ENCODE measurements at places on chromosomes 7 and 10.

DNA sequence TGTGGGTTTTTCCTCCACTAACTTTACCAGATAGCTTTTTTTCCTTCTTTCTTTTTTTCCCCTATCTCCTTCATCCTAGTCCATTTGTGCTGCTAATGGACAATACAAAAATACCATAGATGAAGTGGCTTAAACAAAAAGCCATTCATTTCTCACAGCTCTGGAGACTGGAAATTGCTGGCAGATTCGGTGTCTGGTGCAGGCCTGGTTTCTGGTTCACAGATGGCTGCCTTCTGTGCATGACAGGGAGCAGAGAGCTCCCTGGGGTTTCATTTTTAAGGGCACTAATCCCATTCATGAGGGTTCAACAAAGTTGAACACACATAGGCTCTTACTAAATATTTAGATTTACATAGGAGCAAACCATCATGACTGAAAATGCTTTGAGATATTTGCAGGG is 467.4 kb downstream of the TYW1 start:
- no peaks in the 10 kb centered on the region for H3K4me1 ChIP-seq
- no peaks in the 10 kb centered on the region for H3K27me3 ChIP-seq
- H3K36me3 ChIP-seq, result no peaks in the 10 kb centered on the region
- no peak overlapping the region for H3K4me3 ChIP-seq
- H3K27ac ChIP-seq, result no peak overlapping the region
- DNase-seq, result no peak

DNA sequence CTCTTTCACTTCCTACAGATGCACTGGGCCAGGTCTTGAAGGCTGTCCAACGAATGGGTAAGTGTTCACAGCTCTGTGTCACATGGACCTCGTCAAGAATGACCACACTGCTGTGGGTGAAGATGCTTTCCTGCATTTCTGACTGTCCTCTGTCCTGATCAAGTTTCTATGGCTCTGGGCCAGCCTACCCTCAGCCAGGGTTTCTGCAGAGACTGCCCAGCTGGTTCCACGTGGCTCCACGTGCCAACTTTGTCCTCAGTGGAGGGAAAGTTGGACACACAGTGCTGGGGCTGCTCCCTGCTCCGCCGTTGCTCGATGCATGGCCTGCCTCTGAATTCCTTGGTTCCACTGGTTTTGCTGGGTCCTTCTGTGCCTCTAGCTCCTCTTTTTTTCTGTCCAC is 152.3 kb downstream of the EGFR start:
- H3K4me1 ChIP-seq, result no peaks in the 10 kb centered on the region
- DNase-seq, result no peak
- peaks cover 66% of the 10 kb centered on the region for H3K36me3 ChIP-seq
- H3K4me3 ChIP-seq, result no peak overlapping the region
- H3K27me3 ChIP-seq, result no peaks in the 10 kb centered on the region
- H3K27ac ChIP-seq, result no peak overlapping the region

DNA sequence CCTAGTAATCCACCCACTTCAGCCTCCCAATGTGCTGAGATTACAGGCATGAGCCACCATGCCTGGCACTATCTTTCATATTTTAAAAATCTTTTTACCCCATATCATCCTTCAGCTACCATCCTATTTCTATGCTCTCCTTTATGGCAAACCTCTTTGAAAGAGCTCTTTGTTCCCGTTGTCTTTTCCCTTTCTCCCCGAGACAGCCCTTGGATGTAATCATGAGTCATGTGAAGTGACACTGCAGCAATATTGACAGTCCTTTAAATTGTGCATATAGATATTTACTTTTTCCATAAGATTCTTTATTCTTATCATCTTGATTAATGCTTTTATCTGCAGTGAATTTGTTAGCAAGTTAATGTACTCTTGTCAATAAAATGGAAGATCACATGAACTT is 286.6 kb downstream of the ANKRD7 start:
- no peaks in the 10 kb centered on the region for H3K27me3 ChIP-seq
- no peak overlapping the region for H3K27ac ChIP-seq
- H3K36me3 ChIP-seq, result no peaks in the 10 kb centered on the region
- no peak for DNase-seq

- no peak overlapping the region for H3K27ac ChIP-seq
- no peak overlapping the region for H3K4me3 ChIP-seq
- H3K27me3 ChIP-seq, result no peaks in the 10 kb centered on the region
- H3K4me1 ChIP-seq, result no peaks in the 10 kb centered on the region
- no peak for DNase-seq
- H3K36me3 ChIP-seq, result no peaks in the 10 kb centered on the region
These were observed 266.7 kb upstream of the PHF14 start for GRCh38 chr7:10706875-10707493.

GRCh38 chr10:13674645-13675588 is 88.2 kb downstream of the PRPF18 start:
- no peaks in the 10 kb centered on the region for H3K4me1 ChIP-seq
- no peak overlapping the region for H3K4me3 ChIP-seq
- DNase-seq, result peak; percentile 45
- H3K27me3 ChIP-seq, result no peaks in the 10 kb centered on the region

DNA sequence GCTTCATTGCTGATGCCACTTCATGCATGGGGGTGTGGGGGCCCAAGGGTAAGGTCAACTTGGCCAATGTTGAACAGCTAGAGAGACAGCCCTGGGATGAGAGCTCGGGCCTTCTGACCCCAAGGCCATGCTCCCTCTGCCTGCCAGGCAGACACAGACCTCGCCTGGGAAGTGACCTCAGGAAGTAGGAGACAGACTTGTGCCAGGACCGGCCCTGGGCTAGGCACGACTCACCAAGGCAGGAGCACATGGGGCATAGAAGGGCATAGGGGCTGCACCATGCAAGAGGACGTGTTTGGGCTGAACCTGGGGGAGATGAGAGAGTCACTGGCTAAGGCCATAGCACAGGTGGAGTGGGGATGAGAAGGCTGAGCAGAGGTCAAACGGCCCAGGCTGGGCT is 27.1 kb downstream of the ZCCHC24 start:
- no peak for DNase-seq
- no peak overlapping the region for H3K27ac ChIP-seq
- no peak overlapping the region for H3K4me3 ChIP-seq
- no peaks in the 10 kb centered on the region for H3K27me3 ChIP-seq

DNA sequence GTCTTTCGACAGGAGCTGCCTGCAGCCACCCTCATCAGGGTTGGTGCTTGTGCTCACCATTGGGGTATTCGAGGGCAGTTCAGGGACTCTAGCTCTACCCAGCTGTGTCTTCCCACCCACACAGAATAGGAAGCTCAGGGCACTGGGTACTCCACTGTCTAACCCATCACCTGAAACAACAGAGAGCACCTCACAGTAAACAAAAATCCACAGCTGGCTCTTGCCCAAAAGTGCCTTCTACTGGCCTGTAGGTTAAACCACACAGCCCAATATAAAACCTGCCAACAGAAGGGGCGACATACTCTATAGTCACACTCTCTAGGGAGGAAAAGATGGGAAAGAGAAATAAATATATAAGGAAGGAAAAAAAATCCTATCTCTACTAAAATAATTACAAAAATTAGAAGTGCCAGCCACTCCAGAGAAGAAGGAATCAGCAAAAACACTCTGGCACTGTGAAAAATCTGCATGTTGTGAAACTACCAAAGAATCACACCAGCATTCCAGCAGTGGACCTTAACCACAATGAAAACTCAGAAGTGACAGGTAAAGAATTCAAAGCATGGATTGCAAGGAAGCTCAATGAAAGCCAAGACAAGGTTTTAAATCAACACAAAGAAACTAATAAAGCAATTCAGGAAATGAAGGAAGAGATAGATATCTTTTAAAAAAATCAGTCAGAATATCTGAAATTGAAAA is 110.0 kb downstream of the HGF start:
- no peak overlapping the region for H3K27ac ChIP-seq
- no peaks in the 10 kb centered on the region for H3K36me3 ChIP-seq
- no peak for DNase-seq
- no peaks in the 10 kb centered on the region for H3K27me3 ChIP-seq

DNA sequence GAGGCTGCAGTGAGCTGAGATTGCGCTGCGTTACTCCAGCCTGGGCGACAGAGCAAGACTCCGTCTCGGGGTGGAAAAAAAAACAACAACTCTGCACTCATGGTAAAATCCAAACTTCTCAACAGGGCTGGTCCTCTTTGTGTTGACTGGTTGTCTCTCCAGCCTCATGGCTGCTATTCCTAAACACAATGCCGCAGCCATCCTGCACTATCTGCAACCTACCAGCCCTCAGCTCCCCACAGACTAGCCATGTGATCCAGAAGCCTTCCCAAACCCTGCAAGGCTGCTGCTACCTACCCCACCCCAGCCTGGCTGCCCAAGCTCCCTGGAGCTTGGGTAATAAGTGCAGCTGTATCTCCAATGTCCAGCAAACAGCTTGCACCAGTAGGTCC is 11.7 kb downstream of the ZYX start:
- peak overlapping the region; percentile 81 for H3K27ac ChIP-seq
- no peak for DNase-seq
- H3K36me3 ChIP-seq, result peaks cover 39% of the 10 kb centered on the region
- no peak overlapping the region for H3K4me3 ChIP-seq

- H3K27me3 ChIP-seq, result no peaks in the 10 kb centered on the region
- H3K27ac ChIP-seq, result no peak overlapping the region
- no peak for DNase-seq
- no peak overlapping the region for H3K4me3 ChIP-seq
These were observed 83.3 kb upstream of the GSDME start for GRCh38 chr7:24840563-24840962.

DNA sequence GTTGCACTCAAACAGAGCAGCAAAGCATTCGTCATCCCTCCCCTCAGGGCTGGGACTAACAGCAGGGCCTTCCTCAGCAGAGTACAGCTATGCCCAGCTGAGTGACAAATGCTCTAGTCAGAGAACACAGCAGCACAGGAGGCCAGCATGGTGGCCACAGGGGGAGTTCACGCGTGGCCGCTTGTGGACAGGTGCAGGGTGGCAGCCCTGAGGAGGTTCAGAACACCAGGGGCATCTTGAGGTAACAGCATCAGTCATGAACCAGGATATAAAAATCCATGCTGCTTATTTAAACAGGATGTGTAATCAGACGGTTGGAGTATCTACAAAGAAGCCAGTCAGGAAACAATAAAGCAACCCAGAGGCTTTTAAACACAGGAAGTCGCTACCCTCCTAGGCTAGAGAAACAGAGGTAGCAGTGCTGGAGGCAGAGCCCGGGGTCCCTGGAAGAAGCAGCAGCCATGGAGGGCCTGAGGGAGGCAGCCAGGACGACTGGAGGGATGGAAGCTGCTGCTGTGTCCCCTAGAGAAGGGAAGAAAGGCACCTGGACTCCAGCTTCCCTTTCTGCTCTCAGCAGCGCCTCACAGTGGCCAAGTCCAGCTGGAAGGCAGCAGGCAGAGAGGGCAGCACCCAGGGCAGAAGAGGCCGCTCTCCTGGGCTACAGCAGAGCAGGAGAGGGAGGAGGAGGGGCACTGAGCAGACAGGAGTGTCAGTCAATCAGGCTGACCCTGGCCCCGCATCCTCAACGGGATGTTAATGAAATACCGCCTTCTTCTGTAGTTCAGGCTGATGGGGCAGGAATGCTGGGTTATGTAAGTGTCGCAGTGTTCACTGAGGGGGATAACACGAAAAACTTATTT is 70.8 kb upstream of the UCN3 start:
- peak overlapping the region; percentile 18 for H3K27ac ChIP-seq
- peaks cover 38% of the 10 kb centered on the region for H3K4me1 ChIP-seq
- H3K36me3 ChIP-seq, result no peaks in the 10 kb centered on the region
- DNase-seq, result peak; percentile 39

DNA sequence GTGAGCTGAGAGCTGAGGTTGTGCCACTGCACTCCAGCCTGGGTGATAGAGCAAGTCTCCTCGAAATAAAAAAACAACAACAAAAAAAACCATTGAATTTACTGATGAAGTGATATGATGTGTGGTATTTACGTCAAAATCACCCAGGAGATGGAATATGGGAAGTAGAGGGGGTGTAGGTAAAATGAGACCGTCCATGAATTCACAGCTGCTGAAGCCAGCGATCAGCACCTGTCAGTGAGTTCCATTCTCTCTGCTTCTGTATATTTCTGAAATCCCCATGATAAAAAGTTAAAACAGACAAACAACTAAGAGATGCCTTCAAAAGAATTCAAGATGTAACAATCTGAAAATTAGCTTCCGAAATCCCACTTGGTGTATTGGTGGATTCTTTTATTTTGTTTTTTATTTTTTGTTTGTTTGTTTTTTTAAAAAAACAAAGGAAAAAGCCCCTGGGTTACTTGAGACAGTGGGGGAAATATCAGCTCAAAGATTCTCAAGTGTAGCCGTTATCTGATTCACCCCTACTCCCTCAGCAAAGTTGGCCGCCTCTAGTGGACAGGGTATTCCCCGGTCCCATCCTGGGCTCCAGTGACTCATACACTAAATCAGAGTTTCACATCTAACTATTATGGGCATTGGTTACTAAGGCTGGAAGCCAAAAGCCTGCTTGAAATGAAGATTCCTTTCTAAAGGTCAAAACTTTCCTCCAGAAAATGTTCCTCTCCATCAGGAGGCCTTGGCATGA is 76.4 kb downstream of the MAP3K8 start:
- no peak overlapping the region for H3K27ac ChIP-seq
- no peaks in the 10 kb centered on the region for H3K27me3 ChIP-seq
- H3K36me3 ChIP-seq, result no peaks in the 10 kb centered on the region
- H3K4me3 ChIP-seq, result no peak overlapping the region
- DNase-seq, result no peak

GRCh38 chr7:106820321-106821217 is 44.5 kb upstream of the PIK3CG start:
- H3K4me1 ChIP-seq, result no peaks in the 10 kb centered on the region
- H3K36me3 ChIP-seq, result no peaks in the 10 kb centered on the region
- no peaks in the 10 kb centered on the region for H3K27me3 ChIP-seq
- no peak overlapping the region for H3K27ac ChIP-seq

GRCh38 chr7:70805360-70805759 is 326.6 kb upstream of the GALNT17 start:
- no peaks in the 10 kb centered on the region for H3K4me1 ChIP-seq
- no peak overlapping the region for H3K27ac ChIP-seq
- no peak overlapping the region for H3K4me3 ChIP-seq
- no peak for DNase-seq
- H3K36me3 ChIP-seq, result no peaks in the 10 kb centered on the region

GRCh38 chr10:21604651-21605050 is 70.6 kb downstream of the MLLT10 start:
- no peak overlapping the region for H3K4me3 ChIP-seq
- H3K36me3 ChIP-seq, result no peaks in the 10 kb centered on the region
- H3K27ac ChIP-seq, result no peak overlapping the region
- H3K27me3 ChIP-seq, result no peaks in the 10 kb centered on the region
- no peak for DNase-seq
- peaks cover 21% of the 10 kb centered on the region for H3K4me1 ChIP-seq

DNA sequence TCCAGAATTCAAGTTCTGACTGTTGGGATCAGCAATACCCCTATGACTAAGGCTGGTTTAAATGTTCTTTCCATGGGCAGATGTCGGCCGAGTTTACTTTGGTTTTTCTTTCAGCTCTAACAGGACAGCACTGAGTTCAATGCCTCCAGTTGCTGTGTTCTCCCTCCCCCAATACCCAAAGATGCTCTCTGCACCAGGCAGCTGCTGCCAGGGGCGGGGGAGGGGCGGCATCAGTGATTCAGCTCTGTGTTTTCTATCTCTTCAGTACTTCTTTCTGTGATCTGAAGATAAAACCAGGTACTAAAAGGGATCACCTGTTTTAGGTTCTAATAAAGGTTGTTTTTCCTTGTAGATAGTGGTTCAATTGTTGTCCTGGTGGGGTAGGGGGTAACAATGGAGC is 576.7 kb upstream of the POT1 start:
- no peak for DNase-seq
- no peaks in the 10 kb centered on the region for H3K4me1 ChIP-seq
- H3K36me3 ChIP-seq, result no peaks in the 10 kb centered on the region
- H3K27ac ChIP-seq, result no peak overlapping the region
- no peaks in the 10 kb centered on the region for H3K27me3 ChIP-seq
- H3K4me3 ChIP-seq, result no peak overlapping the region

GRCh38 chr10:97203220-97203619 is 17.5 kb upstream of the SLIT1 start:
- H3K36me3 ChIP-seq, result no peaks in the 10 kb centered on the region
- H3K27ac ChIP-seq, result no peak overlapping the region
- DNase-seq, result no peak
- H3K4me1 ChIP-seq, result no peaks in the 10 kb centered on the region
